ENCODE measurements at places on chromosomes 6 and 20.

GRCh38 chr6:29424168-29424567 lies 9.4 kb downstream of the OR12D1 start:
- DNase-seq: no peak

- DNase-seq: no peak
Measured at GRCh38 chr6:44007818-44008621, 119.2 kb downstream of the MRPL14 start.

GRCh38 chr6:166776571-166776970 lies 149.5 kb upstream of the RPS6KA2 start:
- no peak for DNase-seq

DNA sequence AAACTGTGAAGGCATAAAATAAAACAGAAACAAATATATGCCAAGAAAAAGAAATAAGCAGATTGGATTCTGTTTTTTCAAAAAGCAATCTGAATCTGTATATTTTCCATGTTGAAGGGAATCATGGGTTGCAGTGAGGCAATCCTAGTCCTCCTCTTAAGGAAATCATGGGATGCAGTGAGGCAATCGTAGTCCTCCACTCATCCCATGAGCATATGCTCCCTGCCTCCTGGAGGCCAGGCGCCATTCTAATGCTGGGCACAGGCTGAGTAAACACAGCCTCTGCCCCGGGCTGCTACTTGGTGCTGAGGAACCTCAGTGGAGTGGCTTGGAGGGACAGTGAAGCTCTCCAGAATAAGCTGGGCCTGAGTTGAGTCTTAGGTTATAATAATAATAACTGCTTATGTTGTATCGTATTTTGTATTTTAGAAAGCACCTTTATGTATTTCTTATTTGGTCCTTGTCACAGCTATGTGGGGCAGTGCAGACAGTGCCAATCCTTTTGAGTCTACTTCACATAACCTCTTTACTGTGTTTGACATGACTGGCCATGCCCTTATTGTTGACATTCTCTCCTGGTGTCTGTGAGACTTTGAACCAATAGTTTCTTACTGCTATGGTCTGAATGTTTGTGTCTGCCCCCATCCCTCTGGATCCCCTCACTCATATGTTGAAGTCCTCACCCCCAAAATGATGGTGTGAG lies 56.6 kb upstream of the CITED2 start:
- DNase-seq: no peak

DNA sequence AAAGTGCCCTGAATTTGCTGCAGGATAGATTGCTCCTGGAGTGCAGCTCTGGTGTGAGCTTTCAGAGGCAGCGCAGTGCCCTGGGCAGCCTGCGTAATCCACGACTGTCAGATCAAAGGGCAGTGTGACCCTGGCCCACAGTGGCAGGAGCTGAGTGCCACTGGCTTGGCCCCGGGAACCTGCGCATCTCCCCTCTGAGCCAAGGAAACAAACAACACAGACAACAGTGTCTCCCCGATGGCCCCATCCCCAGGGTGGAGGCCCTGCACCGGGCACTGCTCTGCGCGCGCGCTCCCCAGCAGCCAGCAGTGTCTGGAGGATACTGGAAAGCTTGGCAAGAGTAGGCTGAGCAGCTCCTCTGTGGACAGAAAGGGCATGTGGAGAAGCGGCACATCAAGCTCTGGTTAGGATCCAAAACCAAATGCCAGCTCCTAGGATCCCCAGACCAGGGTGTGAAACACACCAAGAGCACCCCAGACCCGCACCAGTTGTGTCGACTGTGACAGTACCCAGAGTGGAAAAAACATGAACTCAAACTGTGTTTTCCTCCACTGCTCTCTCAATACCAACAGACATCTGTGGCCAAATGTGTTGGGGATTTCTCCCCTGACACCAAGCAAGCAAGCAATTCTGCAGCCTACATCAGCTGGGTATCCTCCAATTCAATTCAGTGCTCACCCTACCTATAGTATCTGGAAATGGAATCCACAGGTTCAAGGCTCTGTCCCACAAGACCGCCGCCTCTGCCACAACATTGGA lies 26.7 kb downstream of the RBCK1 start:
- no peak for DNase-seq

DNA sequence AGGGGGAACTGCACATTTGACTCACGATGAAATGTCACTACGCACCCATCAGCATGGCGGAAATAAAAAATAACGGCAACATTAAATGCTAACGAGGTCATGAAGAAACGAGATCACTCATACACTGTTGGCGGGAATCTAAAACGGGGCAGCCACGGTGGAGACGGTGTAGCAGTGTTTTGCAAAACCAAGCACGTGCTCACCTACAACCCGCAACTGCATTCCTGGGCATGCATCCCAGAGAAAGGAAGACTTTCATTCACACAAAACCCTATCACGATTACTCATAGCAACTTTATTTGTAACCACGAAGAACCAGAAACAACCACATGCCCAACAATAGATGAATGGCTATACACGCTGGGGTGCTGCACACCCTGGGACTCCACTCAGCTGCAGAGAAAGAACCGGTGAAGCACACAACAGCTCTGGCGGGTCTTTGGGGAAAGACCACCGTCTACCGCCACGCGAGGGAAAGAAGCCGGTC lies 77.0 kb downstream of the YTHDF1 start:
- no peak for DNase-seq

DNA sequence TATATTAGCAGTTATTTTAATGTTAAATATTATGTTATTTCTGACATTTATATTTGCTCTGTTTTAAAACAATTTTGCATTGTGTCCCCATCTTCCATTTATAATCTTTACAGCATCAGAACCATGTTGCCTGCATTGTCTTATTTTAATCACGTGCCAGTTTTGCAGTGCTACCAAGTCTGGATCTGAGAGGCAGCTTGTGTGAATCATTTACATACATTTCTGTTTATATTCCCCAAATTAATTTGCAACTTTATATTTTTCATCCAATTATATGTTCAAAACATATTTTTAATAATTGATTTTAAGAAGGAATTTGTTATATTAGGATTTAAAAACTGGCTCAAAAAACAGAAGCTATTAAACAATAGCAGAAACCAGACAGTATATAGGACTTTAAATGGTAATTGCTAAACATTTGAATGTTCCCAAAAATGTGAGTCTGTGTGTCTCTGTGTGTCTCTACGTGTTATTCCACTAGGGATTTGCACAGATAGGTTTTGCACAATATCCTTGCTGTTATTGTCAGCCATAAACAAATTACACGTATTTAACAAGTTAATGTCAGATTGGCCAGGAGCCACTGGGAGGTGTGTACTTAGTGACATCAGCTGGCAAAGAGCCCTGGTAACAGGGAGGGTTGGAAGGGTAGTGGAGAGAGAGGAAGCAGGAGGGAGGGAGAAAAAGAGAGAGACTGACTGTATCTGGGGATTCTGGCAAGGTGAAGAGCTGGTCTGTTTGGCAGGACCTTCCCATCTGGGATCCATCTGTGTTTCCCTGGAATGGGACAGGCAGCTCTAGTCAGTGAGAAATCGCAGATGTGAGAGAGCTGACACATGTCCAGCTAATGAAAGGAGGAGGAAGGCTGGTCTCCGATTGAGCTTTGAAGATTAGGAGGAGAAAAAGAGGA lies 72.1 kb downstream of the CBFA2T2 start:
- DNase-seq: no peak

DNA sequence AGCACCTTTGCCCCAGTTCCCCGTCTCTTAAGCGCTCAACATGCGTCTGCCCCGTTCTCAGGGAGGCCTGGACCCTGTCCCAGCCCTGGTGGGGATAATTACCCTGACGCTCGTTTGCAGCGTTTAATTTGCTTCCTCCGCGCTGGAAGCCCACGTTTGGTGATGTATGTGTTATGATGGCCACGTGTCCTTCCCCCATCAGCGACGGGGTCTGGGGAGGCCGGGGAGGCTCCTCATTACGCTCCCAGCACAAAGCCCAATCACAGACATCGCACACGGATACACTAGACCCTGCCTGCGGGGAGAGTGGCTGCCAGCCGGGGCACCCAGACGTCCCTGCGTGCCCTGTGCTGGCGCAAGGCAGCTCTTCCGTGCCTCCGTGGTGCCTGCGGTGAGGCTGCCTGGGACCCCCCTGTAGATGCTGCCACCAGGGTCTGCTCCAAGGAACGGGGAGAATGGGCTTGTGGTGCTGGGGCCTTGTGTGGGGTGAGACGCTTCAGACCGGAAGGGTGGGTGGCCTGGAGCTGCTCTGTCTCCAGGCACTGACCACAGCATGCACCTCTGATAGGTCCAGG lies 10.2 kb upstream of the CHRNA4 start:
- DNase-seq: no peak

- no peak for DNase-seq
Measured at GRCh38 chr6:169220068-169220964, 33.3 kb downstream of the THBS2 start.

GRCh38 chr6:68400396-68400795 lies 234.7 kb upstream of the ADGRB3 start:
- no peak for DNase-seq

DNA sequence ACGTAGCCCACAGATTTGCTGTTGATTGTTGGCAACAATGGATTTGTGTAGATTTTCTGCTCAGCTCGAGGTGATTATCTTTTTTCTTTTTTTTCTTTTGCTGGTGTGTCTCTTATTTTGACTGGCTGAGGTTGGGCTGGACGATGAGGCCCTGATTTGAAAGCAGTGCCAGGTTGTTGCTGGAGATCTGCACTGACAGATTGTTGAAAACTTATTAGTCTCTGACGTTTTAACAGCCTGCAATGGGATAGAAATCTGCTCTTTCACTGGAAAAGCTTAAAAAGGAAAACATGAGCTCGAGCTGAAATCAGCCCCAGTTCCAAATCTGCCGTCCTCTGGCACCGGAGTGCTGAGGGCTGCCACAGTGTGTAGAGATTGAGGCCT lies 87.7 kb downstream of the PDE7B start:
- DNase-seq: no peak

DNA sequence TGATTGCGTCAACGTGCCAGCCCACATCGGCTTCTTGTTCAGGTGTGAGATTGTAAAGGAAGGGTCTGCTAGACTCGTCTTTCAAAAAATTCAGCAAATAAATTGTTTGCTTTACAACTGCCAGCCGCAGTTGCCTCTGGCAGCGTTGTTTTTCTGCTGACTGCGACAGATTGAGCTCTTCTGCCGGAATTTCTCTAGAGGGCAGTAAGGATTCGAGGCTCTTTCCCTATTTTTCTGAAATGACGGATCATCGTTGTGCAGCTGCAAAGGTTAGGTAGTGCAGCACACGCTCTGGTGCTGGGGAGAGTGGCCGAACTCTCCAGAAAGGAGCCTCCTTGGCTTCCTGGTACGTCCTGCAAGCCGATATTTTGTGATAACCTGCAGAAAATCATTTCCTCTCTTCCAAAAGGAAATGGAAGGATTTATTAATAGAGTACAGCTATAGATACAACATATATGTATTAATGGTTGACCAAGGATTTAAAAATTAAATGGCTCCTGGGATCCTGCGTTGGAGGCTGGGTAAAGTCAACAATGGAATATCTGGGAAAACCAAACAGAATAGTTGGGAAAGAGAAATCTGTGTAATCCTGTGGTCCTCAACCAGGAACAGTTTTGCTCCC lies 121.9 kb upstream of the ZFP64 start:
- DNase-seq: no peak

DNA sequence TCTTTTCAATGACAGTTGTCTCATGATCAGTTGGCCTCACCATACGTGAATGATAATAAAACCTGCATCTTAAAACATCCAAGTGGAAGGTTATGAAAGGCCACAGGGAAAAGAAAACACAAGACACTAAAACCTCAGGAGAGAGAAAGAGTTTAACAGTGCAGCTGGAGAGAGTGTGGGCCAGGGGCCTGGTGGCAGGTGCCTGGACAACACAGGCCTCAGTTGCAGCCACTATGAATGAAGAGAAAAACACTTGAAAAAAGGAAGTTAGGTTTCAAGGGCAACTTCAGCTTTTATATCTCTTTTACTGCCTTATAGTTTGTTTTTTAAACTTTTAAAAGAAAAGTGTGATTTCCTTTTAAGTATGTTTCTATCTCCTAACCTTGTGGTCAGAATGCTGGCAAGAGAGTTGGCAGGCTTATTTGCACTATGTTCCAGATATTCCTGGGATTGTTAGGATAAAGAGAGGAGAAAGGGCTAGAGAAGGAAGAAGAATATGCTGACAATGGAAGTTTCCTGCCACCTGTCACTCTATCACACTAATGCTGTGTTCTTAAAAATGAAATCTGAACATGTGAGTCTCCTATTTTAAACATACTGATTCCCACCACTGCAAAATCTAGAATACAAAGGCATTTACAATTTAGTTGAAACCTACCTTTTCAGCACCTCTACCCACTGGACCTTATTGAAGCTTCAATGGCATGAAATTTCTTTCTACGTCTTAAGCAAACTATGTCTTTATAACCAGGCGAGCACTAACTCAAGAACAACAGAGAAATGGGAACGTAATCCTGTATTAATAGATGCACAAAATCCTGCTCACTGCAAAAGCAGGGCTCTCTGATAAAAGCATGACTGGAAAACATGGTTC lies 222.4 kb downstream of the CD83 start:
- no peak for DNase-seq

DNA sequence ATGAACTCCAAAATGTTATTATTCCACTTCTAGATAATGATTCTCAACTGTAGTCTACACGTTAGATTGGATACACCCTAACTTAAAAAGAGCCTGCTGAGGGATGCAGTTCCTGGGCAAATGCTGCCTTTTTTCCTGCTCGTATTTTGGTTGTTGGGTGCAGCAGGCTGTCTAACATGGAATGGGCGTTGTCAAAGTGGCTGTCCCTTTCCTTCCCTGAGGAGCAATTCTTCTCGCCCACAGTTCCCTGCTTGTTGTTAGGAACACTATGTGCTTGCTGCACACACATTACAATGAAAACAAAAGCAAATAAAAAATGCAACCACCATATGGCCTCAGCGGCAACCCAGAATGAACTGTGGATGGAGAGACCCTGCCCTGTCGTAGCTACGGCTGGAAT lies 1.7 kb upstream of the ADGRF5 start:
- no peak for DNase-seq

- no peak for DNase-seq
Measured at GRCh38 chr20:9736373-9736772, 102.5 kb downstream of the PAK5 start.

DNA sequence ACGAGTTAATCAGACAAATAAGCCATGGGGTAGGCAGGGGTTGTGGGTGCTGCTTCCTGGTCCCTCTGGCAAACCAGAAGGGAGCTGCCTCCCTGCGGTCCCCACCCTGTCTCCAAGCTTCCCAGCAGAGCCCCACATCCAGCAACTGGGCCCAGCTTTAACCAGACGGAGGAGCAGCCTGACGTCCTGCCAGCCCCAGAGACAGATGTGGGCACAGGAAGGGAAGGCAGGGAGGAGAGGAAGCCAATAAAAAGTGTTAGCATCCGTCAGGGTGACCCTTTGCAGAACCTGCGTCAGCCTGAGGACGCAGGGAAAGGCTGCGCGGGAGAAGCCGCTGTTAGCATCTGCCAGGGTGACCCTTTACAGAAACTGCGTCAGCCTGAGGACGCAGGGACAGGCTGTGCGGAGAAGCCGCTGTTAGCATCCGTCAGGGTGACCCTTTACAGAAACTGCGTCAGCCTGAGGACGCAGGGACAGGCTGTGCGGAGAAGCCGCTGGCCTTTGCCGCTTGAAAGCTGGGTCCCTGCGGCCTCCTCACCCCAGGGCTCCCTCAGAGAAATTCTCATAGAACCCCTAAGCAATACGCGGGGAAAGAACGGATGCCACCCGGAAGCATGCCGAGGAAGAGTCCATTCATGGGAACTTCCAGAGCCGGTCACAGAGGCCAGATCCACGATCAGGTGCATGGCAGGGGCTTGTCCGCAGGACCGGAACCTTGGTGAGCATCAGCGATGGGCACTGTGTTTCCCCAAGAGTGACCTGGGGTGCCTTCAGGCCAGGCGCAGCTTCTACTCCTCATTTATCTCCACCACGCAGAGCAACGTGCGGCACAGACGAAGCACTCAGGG lies 15.9 kb downstream of the DLL1 start:
- DNase-seq: no peak
